ENCODE measurements at places on chromosomes 1 and 21.

GRCh38 chr1:225573216-225573615, 79.7 kb downstream of the ENAH start:
- no peak for DNase-seq

DNA sequence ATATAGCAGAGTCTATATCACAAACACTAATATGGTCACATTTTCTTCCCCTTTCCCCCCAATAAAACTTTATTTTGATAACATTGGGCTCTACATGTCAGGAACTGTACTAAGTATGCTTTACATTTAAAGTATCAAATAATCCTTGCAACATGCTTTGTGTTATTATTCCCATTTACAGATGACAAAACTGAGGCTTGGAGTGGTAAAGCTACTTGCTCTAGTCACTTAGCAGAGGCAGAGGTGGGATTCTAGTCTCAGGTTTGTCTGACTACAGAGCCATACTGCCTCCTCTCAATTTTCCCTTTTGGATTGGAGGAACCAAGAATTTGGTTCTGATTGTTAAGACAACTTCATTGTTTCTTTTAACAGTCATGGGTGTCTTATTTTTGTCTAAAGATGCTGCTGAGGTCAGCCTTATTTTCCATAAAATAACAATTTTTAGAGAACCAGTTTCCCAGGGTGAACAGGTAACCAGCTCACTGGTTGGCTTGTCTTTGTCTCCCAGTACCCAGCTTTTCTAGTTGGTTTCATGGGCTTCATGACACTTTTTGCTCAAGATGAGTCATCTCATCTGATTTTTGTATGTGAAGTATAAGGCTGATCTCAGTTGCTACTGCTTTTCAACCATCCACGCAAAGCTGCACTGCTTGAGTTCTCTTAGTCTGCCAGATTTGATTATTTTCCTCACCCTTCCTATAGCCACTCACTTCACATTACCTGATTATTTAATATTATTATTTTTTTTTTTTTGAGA, 81.0 kb upstream of the ARID1A start:
- no peak for DNase-seq

DNA sequence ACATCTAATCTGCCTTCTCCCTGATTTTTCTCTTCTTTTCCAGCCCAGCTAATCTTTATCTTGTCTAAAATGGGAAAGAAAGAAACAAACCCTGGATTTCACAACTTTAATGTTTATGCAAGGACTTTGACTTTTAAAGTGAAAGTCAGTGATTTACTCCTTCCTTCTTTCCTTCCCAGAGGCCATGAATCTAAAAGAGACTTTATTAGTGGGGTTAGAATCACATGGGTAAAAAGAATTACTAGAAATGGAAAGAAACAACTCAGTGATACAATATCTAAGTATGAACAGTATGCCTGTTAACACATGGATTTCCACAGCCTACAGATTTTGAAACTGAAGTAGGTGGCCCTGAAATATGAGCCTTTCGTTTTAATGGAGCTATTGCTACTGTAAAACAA, 59.8 kb upstream of the KCNK2 start:
- DNase-seq = no peak

DNA sequence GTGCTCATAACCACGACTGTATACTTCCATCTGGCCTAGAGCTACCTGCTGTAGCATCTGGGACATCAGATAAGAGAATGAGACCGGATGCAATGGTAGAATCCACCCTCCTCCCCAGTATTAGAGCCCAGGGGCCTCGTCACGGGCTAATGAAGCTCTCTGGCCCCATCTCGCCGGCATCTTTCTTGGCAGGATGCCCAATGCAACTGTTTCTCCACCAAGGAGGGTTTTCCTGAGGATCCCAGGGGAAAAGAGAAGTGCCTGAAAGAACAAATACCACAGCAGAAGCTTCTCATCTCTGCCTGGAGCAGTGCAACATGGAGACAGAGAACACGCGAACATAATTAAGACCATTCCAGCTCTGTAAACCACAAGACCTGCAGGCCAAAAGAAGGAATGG, 80.0 kb downstream of the VWA5B1 start:
- DNase-seq = no peak

GRCh38 chr1:165306543-165307434, 49.7 kb downstream of the LMX1A start:
- DNase-seq = no peak

- DNase-seq = no peak
These were observed 3.4 kb upstream of the MYBPH start for GRCh38 chr1:203178821-203179666.

Measured in common myeloid progenitor, CD34-positive (primary cell).